Adrenal gland (tissue), 19 donors: ENCODE measurements at places on chromosomes 7 and 10. TPM values are rescaled to one million over a fixed set of nuclear protein-coding genes. Genes with fewer than 3 reads are reported as not detected.

The PTN gene
- polyA plus RNA-seq: 11.6 TPM

The SP8 gene
- not detected for polyA plus RNA-seq

The CDHR1 gene
- 1.4 TPM for polyA plus RNA-seq

The HOXA2 gene
- polyA plus RNA-seq: 1.2 TPM

The CLEC2L gene
- not detected for polyA plus RNA-seq

The NPSR1 gene
- not detected for polyA plus RNA-seq

The XRCC2 gene
- polyA plus RNA-seq: 0.62 TPM

The FOXI2 gene
- not detected for polyA plus RNA-seq

The PVRIG gene
- 0.34 TPM for polyA plus RNA-seq

The LIPJ gene
- not detected for polyA plus RNA-seq

The EMX2 gene
- 0.51 TPM for polyA plus RNA-seq

The MPP7 gene
- polyA plus RNA-seq: 1.7 TPM

The DNAJC12 gene
- polyA plus RNA-seq: 134 TPM

The RNF133 gene
- not detected for polyA plus RNA-seq

The ADAM12 gene
- 0.08 TPM for polyA plus RNA-seq

The SPDYE18 gene
- polyA plus RNA-seq: 0.61 TPM

The IL15RA gene
- polyA plus RNA-seq: 11.0 TPM

The GNA12 gene
- 30.9 TPM for polyA plus RNA-seq

The ADIRF gene
- 6.6 TPM for polyA plus RNA-seq

The ASB10 gene
- not detected for polyA plus RNA-seq

The DLG5 gene
- polyA plus RNA-seq: 39.6 TPM

The VWA2 gene
- not detected for polyA plus RNA-seq

The OPN4 gene
- polyA plus RNA-seq: not detected

The MRPS24 gene
- 135 TPM for polyA plus RNA-seq

The HOXA9 gene
- 4.4 TPM for polyA plus RNA-seq

The LRGUK gene
- polyA plus RNA-seq: 0.26 TPM

The PAX4 gene
- polyA plus RNA-seq: not detected

The OR2A12 gene
- polyA plus RNA-seq: not detected

The OR2A7 gene
- polyA plus RNA-seq: 0.40 TPM

The NEURL1 gene
- polyA plus RNA-seq: 2.3 TPM

The SH2D4B gene
- 0.07 TPM for polyA plus RNA-seq

The KCND2 gene
- 0.24 TPM for polyA plus RNA-seq

The HOXA7 gene
- polyA plus RNA-seq: 25.3 TPM

The PON3 gene
- polyA plus RNA-seq: 18.9 TPM

The HOXA3 gene
- polyA plus RNA-seq: 3.7 TPM

The KLF14 gene
- polyA plus RNA-seq: 0.48 TPM

The RBM20 gene
- 0.35 TPM for polyA plus RNA-seq

The GRM3 gene
- 0.40 TPM for polyA plus RNA-seq

The ZNF25 gene
- 5.0 TPM for polyA plus RNA-seq

The TAS2R5 gene
- polyA plus RNA-seq: 0.31 TPM

The TPK1 gene
- polyA plus RNA-seq: 3.7 TPM

The EXOSC1 gene
- polyA plus RNA-seq: 38.3 TPM

The MOGAT3 gene
- polyA plus RNA-seq: not detected

The SYT15 gene
- polyA plus RNA-seq: 0.72 TPM

The SUV39H2 gene
- 9.9 TPM for polyA plus RNA-seq

The LAMB1 gene
- 164 TPM for polyA plus RNA-seq

The ANKRD61 gene
- polyA plus RNA-seq: 0.35 TPM

The ITGA8 gene
- polyA plus RNA-seq: 20.6 TPM

The GALNT17 gene
- 3.1 TPM for polyA plus RNA-seq

The RBM48 gene
- 8.5 TPM for polyA plus RNA-seq

The DDC gene
- polyA plus RNA-seq: 23.5 TPM

The CTBP2 gene
- 28.4 TPM for polyA plus RNA-seq

The ANKRD7 gene
- polyA plus RNA-seq: 2.0 TPM

The SLC35G1 gene
- 2.7 TPM for polyA plus RNA-seq

The AS3MT gene
- polyA plus RNA-seq: 275 TPM

The GHITM gene
- 96.0 TPM for polyA plus RNA-seq

The HUS1 gene
- polyA plus RNA-seq: 8.3 TPM

The CALHM3 gene
- polyA plus RNA-seq: not detected

The CYP3A4 gene
- 0.33 TPM for polyA plus RNA-seq

The BTBD16 gene
- not detected for polyA plus RNA-seq
